ENCODE measurements at places on chromosomes 1 and 21. TPM values are rescaled to one million over a fixed set of nuclear protein-coding genes. Genes with fewer than 3 reads are reported as not detected.

The CFAP107 gene
- not detected for total RNA-seq

The LGR6 gene
- not detected for total RNA-seq

The ACTRT2 gene
- total RNA-seq = not detected

The CASQ1 gene
- total RNA-seq = not detected

The MYOG gene
- not detected for total RNA-seq

The KRTAP13-2 gene
- total RNA-seq = not detected

The RBM11 gene
- 0.81 TPM for total RNA-seq

The FBXO44 gene
- 10.1 TPM for total RNA-seq

The GPR89A gene
- 37.6 TPM for total RNA-seq

The S100A4 gene
- total RNA-seq = 20.5 TPM

DNA sequence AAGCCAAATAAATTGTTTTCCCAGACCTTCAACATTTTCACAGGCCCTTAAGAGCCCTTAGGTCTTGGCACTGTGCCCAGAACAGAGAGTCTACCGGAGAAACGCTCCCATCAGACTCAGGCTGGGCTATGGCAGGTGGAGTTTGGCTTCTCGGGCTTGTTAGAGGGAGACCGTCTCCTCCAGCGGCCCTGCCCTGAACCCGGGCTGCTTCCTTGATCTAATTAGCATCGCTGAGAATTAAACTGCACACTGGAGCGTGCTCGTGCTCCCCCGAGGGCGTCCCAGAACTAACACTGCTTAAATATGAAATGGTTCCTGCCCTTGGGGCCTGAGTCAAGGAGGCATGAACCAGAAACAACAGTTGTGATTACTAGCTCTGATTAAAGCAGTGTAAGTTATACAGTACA lies 634.4 kb downstream of the MATN1 start:
- DNase-seq = no peak

GRCh38 chr1:240808381-240808780 lies 196.4 kb upstream of the GREM2 start:
- DNase-seq = no peak

DNA sequence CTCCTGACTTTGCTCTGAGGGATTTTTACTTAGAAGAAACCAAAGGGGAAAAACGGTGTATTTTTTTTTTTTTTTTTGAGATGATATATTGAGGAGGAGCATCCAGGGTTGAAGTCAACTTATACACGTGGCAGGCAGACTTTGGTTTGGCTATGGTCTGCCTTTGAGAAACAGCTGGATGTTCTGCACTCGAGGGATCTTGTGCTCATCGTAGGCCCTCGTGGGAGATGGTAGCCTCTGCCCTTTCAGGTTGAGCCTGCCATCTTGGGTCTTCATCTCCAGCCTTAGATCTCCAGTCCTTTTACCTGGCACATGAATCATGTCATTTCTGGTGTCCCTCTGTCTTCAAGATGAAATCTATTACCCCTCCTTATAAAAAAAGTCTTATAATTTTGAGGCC lies 67.1 kb upstream of the UBE2U start:
- DNase-seq = no peak

GRCh38 chr21:34029743-34030528 lies 43.4 kb upstream of the MRPS6 start:
- DNase-seq = peak; percentile 19

DNA sequence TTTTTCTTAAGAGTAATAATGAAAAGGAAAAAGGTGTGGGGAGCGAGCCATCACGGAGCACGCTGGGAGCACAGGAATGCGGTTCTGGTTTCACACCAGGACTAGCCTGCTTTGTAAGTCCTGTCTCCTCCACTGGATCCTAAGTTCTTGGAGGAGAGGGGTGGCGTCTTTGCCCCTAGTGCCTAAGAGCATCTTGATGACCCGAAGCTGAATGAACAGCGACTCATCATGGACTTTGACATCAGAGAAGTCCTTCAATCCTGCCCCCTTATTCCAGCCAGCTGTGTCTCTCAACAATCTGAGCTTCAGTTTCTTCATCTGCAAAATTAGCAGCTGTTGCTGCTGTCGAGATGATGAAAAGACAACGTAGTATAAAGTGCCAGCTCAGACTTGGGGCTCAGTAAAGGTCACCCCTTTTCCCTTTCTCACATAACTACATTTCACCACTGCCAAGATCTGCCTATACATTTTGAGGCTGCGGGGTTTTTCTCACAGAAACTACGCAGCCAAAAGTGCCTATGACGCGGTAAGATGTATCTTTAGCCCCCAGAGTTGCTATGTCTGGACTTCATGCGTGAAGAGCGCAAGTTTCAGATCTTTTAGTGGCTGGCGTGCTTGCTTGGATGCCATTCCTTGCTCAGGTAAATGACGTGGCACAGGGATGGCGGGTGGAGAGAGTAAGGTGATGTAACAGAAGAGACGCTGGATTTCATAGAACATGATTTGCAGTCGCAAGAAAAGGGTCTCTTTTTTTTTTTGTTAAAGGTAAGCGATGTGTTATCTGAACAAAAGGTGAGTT lies 4.9 kb upstream of the PRDM2 start:
- DNase-seq = no peak

DNA sequence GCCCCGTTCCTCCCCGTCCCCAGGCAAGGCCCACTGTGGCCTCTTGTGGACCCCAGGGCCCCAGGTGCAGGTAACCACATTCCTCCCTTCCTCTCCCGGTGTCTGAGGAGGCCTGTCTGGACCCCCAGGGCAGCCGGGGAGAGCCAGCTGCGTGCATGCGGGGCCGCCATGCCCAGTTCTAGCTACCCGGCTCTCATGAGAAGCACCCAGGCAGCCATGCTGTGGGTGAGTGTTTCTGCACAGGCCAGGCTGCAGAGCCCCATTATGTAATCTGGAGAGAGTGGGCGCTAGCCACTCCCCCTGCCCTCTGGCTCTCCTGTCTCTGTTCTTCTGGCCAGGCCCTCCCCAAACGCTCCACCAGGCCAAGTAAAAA lies 18.4 kb upstream of the PLEKHG5 start:
- DNase-seq = no peak

DNA sequence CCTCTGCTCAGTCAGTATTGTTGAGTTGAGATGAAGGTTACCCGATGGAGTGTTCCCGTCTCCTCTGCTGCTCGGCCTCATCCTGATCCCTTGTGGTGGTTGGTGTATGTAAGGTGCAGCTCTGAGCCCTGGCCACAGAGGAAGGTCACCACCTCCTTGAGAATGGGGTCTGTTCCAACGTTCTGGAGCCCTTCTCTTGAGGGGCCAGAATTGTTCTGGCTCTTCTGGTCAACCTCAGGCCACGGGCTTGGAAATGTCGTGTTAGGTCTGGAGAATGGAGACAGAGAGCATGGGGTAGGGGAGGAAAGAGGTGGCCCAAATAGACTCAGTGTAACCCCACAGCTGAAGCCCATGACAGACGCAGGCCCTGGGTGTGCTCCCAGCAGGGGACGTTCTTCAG lies 62.3 kb upstream of the ETV3 start:
- no peak for DNase-seq

- DNase-seq = peak; percentile 85
Observed at GRCh38 chr1:223531742-223532341, 133.7 kb downstream of the CAPN8 start.

DNA sequence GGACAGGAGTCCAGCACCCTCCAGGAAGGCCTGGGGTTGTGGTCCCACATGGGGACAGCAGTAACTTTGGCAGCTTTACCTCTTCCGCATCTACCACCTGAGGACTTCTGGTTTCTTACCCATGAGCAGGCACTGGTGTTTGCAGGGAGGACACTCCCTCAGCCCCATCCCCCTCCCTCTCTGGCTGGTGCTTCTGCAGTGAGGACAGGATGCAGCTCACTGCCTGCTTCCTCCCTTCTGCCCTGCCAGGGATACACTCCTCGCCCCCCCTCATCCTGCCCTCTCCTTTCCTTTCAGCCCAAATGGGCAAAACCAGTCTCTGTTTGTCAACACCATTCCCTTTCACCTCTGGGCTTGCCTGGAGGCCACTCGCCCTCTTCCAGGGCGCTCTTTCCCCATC lies 62.4 kb downstream of the KIRREL1 start:
- DNase-seq = no peak

DNA sequence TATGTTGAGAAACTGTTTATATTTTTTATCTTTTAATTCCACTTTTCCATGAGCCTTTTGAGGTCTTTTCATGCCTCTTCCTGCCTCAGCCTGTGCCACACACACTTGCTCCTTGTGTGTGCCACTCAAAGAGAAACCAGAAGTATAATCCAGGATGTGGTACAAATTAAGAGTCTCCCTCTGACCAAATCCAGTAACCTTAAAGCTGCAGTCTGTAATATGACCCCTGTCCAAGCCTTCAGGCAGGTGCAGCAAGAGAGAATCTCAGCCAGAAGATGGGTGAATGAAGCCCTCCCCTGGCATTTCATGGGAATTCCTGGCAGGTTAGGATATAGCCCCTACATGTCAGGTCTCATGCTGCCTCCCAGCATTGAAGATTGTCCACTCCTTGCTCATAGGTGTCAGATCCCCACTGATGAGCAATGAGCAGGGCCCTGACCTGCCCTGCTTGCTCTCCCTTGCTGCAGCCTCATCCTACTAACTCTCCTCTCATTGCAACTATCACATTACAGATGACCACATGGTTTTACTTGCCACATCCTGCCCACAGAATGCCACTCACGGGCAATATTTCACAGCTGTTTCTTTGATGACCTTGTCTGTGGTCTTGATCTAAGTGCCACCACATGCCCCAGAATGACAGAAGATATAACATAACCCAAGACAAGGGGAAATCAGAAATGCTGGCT lies 169.3 kb downstream of the SEC16B start:
- DNase-seq = no peak

- no peak for DNase-seq
Observed at GRCh38 chr1:145757420-145757819, 38.1 kb downstream of the CD160 start.

DNA sequence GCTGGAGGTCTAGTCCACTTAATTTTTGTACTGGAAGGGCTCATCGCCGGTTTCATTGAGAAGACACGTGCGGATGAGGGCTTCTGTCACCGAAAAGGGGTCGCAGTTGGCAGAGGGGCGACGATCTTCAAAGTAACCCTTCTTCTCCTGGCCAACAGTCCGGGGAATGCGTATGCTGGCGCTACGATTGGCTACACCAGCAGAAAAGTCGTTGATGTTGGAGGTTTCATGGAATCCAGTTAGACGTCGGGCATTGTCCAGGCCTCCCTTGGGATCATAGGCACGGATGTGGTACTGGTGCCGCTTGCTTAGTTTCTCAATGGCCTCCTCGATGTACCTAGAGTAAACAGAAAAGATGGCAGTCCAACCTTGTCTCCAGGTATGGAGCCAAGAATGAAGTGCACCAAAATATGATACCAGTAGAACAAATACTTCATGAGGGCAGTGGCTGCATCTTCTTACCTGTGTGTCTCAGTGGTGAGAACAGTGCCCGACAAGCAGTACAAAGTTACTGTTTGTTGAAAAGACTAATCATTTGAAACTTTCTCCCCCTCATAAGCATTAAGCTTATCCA lies 7.1 kb downstream of the GLUL start:
- DNase-seq = no peak

DNA sequence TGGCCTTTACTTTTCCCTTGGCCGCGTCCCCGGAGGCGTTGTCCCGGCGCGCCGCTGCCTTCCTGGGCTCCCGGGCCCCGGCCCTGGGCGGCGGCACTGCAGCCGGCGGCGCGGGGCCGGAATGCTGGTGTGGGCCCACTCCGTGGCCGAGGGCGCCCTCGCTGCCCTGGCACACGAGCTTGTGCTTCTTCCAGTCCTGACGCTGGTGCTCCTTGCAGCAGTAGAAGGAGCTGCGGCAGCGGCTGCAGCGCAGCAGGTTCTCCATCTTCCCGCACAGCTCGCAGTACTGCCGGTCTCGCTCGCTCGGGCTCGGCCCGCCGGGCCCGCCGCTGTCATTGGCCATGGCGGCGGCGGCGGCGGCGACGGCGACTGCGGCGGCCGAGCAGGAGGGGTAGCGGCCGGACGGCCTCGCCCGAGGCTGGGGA lies 529 bp downstream of the EGLN1 start:
- peak; percentile 64 for DNase-seq

DNA sequence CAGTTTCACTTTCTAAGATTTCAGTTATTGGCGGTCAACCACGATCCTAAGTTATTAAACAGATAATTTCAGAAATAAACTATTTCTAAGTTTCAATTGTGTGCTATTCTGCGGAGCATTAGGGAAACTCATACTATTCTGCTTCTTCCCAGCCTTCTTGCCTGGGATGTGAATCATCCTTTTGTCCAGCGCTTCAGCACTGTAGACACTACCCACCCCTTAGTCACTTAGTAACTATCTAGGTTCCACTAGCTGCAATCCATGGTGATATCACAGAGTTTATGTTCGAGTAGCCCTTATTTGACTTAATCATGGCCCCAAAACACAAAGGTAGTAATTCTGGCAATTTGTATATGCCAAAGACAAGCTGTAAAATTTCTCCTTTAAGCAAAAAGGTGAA lies 279.9 kb upstream of the ADAMTS5 start:
- no peak for DNase-seq

- no peak for DNase-seq
Observed at GRCh38 chr1:244211559-244211944, 160.5 kb downstream of the ZBTB18 start.

- no peak for DNase-seq
Observed at GRCh38 chr1:199302554-199302953, 663.7 kb downstream of the PTPRC start.

DNA sequence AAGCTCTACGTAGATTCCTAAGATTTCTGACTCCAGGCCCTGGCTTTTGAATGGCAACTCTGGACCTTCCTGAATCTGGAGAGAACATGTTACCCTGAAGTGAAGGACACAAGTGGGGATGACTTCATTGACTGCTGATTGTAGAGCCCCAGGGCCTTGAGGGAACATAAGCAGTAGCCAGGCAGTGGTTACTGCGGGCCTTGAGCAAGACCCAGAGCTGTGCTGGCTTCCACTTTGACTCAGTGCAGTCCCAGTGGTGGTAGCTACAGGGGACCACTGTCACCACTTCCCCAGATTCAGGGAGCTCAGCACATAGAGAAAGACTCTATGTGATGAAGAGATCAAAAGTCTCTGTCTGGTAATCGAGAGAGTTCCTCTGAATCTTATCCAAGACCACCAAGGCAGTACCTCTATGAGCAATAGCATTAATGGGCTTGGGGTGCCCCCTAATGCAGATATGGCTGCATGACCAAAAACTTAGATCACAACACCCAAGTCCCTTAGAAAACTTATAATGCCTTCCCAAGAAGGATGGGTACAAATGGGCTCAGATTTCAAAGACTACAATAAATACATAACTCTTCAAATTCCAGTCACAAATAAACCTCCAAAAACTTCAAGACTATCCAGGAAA lies 1278.3 kb downstream of the AMY1C start:
- no peak for DNase-seq

GRCh38 chr21:33199100-33199464 lies 30.7 kb upstream of the IFNAR2 start:
- DNase-seq = no peak

DNA sequence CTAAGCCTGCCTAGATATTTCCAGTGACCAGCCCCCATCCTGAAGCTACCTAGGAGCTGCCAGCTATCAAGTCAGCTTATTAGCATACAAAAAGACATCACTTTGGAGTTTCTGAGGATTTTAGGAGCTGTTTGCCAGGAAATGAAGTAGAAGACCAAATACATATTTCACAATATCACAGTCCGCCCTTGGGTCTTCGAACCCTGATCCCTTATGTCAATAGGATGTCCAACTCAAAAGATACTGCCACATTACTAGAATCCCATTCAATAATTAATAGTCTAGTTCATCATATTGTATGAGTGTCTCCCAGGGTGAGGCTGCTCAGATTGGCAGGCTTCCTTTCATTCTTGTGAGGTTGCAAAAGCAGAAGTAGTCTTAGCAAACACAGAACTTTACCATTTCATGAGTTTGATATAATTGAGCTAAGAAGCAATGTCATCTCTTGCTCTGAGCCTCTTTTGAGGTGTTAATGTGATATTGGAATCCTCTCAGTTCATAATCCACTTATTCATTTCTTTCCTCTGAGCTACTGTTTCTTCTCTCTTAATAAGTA lies 13.6 kb downstream of the IPO9 start:
- DNase-seq = no peak

Measured in Calu3 (cell line).